ENCODE measurements at places on chromosomes 16 and 17.
A peak's percentile ranks its signal among the peaks of the same experiment; 100 is the strongest.

GRCh38 chr16:27721531-27722181 lies 171.7 kb downstream of the KATNIP start:
- DNase-seq: no peak

DNA sequence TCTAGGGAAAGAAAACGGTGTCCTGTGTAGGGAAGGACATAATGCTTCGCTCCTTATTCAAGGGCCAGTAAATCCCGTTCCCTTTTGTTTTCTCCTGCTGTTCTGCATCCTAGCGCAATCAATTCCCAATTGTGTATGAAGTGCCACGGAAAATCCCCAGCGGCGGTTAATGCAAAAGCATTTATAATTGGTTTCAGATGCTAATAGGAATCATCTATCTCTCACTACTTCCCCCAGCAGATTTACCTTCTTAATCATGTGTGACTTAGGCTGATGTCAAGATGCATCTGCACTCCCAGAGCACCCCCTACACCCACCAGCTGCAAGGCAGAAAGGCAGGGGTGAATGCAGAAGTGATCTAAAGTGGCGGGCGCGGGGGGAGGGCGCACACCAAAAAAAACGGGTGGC lies 32.7 kb upstream of the SSTR2 start:
- DNase-seq: peak; percentile 67

GRCh38 chr16:54808890-54809289 lies 121.8 kb upstream of the IRX5 start:
- no peak for DNase-seq

DNA sequence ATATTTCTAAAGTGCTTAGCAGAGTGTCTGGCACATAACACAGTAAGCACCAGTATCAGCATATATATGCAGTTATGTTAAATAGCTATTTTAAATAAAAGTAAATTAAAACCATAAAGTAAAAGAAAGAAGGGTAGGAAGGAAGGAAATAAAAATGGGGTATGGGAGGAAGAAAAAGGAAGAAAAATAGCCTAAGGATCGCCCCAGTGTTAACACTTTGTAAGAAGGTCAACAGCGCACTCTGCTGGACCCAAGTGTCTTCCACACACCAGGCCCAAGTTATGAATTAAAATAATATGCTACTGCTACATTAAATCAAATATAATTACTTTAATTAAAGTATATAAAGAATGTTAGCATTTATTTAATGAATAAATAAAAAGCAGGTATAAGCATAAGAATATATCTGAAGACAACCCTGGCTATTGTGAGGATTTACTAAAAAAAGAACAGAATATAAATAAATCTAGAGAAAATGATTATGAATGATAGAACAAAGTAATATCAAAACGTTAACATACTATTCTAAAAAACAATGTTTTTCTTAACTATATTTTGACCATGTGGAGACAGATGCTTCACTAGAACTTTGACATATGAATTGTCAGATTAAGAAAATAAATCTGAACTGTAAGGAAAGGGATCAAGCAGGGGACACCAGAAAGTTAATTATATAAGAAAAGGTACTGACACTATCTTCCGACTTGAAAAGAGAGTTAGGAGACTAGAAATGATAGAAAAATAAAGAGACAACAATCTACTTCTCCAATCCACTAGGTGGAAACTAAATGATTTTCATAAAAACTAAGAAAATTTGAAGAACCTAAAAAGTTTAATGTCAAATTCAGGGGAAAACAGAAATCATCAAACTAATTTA lies 25.9 kb downstream of the BRIP1 start:
- no peak for DNase-seq

DNA sequence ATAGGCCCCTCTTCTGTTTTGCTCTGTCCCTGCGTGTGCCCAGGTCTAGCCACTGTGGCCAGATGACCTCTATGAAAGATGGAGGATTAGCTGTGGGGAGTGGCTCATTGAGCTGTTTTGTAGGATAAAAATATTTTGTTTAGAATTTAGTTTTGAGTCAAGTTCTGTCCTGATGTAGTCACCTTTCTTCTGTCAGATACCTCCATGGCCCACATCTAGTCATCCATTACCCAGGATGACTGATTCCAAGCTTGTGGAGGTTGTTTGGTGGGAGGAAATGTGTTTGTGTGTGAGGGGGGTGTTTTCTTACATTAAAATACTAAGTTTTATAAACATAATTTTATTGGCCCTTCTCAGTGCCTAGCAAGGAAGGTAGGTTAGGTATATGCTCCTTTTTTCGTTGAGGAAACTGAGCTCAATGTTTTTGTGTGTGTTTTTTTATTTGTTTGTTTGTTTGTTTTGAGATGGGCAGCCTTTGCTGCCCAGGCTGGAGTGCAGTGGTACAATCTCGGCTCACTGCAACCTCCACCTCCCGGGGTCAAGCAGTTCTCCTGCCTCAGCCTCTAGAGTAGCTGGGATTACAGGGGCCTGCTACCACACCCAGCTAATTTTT lies 16.3 kb downstream of the SNX11 start:
- DNase-seq: no peak

- DNase-seq: peak; percentile 91
These were observed at the start of gene EXOSC6 for GRCh38 chr16:70251629-70252354. Gene EXOSC6, minus strand, starts transcription at chr16:70251940. Its CDS starts 40 bp downstream, at chr16:70251900.

GRCh38 chr16:78098595-78099270 lies 721 bp upstream of the WWOX start:
- DNase-seq: no peak

DNA sequence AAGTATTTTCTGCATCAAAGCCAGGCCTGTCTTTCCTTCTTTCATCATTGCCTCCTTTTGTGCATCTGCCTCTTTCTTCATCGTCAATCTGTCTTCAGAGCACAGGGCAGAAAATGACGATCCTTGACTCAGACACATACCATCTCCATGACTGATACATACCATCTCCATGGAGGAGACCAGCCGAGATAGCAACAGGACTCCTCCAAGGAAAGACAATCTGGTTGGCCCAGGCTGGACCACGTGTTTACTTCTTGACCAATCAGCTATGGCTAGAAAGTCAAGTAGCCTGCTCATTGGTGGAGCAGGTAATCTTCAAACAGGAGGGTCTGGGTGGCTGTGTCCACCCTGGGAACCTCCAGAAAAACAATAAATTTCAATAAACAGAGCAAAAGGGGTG lies 164.6 kb downstream of the CPPED1 start:
- no peak for DNase-seq

GRCh38 chr17:73989671-73990070 lies 213.8 kb upstream of the RPL38 start:
- DNase-seq: no peak

- DNase-seq: no peak
These were observed 60.1 kb downstream of the AIPL1 start for GRCh38 chr17:6374761-6375312.

DNA sequence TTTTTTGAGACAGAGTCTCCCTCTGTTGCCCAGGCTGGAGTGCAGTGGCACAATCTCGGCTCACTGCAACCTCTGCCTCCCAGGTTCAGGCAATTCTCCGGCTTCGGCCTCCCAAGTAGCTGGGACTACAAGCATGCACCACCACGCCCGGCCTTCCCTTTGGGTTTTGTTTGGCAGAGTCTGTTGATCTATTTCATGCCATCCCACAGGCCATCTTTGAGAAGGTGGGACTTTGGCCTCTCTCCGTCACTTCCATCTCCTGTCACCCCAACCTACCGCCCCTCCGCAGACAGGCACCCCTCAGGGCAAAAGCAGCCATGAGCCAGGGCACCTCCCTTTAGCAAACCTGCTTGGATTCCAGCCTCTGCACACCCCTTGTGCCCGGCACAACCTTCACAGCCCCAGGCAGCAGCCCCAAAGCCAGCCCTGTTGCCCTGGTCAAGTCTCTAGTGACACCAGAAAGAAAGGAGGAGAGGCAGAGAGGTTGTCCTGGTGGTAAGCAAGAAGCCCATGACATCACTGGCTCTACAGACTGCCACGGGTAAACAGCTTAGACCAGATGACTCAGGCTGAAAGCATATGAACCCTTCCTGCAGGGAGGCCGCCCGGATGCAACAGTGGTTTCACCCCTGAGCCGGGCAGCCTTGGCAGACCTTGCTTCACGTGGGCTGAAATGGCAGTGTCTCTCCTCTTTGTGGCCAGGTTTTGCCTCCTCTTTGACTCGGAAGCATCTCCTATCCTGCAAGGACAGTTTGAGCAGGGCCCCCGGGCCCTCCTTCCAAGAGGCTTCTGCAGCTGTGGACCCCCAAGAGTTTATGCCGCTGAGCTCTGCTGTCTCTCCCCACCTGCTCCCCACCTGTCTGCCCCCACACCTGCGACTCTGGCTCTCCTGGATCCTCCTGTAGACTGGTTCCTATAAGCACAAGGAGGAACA lies 8.1 kb upstream of the TIMP2 start:
- DNase-seq: peak; percentile 65

DNA sequence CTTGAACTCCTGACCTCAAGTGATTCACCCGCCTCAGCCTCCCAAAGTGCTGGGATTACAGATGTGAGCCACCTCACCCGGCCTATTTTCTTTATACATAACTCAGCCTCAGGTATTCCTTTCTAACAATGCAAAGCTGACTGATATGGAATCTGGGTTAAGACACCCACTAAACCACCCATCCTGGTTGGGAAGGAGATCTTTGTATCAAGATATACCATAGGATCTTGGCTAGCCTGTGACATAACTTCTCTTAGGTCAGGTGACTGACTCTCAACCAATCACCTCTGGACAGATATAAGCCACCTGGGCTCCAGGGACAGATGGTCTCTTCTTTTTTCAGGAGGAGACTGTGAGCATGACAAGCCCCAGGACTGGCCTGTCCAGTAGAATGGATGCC lies 51.2 kb upstream of the NKD1 start:
- no peak for DNase-seq

GRCh38 chr17:8227238-8227581 lies 16.8 kb upstream of the AURKB start:
- DNase-seq: no peak

DNA sequence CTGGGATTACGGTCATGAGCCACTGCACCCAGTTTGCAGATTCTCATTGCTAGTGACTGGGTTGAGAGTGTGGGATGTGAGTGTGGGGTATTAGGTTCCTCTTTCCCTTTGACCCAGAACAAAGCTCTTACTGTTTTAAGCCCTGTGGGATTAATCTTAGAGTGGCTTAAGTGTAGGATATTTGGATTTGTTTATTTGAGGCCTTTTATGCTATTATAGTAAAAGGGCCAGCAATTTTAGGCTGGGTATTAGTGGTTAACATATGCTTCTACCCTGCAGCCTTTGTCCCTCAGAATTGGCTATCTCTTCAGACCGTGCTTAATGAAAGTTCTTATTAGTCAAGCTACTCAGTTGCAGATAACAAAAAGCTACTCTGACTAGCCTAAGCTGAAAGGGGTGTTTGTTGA lies 3.2 kb downstream of the SGF29 start:
- DNase-seq: no peak

GRCh38 chr17:49694847-49695697 lies 12.7 kb downstream of the SLC35B1 start:
- DNase-seq: peak; percentile 38

GRCh38 chr17:71976011-71976649 lies 144.7 kb upstream of the SOX9 start:
- DNase-seq: no peak

DNA sequence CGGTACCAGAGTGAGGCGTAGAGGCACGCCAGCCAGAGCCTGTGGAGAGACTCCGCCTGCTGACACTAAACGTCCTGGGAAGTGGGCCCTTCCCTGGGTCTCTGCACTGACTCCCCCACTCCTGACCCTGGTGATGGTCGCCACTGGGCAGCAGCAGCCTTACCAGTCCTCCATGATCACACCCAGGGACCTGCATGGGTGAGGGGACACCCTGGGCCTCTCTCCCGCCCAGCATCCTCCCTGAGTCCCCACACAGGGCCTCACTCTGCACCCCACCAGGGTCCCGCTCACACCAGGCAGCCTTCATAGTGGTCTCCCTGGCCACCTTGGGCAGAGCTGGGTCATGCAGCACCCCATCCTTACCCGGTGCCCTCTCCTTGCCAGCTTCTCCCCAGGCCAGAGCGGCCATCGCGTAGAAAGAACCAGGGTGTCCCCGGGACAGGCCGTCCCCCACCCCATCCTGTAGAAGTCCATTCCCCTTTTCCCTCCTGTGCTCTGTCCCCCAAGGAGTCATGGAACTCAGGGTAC lies 10.7 kb downstream of the RGS11 start:
- DNase-seq: peak; percentile 6

DNA sequence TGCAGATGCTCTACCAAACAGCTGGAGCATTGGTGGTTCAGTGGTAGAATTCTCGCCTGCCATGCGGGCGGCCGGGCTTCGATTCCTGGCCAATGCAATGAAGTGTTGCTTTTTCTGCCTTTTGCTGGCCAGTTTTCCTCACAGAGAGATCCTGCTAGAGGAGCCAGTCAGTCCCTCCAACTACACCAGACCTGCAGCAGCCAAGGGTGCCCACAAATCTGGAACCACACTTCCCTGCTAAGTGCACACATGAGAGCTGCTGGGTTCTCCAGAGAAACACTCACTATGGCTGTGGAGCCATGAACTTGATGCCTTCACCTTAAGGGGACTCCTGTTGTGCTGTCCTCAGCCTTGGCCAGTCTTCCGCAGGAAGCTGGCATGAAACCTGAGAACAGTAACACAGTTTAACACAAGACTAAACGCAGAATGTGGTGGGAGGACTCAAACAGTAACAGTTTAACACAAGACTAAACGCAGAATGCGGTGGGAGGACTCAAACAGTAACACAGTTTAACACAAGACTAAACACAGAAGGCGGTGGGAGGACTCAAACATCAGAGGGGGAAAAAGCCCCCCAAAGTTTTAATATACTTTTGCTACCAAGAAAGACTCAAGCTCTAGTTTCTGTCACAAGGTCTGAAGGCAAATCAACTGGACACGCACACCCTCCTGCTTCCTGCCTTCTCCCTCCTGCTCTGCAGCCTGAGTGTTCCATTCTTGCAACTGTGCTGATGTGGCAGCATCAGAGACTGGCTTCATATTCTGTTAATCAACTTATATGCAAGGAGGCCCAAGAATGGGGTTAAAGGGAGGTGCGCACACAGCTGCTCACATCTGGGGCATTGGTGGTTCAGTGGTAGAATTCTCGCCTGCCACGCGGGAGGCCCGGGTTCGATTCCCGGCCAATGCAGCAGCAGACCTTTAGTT lies 12.0 kb downstream of the VAC14 start:
- DNase-seq: no peak

GRCh38 chr16:12833926-12834325 lies 30.2 kb upstream of the CPPED1 start:
- no peak for DNase-seq

DNA sequence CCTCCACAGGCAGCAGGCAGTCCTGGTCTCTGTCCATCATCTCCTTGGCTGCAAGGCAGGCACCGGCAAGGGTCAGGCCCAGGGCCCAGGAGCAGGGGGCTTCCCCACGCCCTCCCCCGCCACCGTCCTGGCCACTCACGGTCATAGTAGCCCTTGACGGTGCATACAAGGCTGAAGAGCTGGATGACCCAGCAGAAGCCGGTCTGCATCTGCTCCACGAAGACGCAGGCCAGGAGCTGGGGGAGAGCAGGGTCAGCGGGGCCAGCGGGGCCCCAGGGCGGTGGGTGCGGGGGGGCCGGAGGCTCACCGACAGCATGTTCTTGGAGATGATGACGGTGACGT lies 20.1 kb downstream of the CTU2 start:
- DNase-seq: no peak
